ENCODE measurements at places on chromosomes 13 and 19.

DNA sequence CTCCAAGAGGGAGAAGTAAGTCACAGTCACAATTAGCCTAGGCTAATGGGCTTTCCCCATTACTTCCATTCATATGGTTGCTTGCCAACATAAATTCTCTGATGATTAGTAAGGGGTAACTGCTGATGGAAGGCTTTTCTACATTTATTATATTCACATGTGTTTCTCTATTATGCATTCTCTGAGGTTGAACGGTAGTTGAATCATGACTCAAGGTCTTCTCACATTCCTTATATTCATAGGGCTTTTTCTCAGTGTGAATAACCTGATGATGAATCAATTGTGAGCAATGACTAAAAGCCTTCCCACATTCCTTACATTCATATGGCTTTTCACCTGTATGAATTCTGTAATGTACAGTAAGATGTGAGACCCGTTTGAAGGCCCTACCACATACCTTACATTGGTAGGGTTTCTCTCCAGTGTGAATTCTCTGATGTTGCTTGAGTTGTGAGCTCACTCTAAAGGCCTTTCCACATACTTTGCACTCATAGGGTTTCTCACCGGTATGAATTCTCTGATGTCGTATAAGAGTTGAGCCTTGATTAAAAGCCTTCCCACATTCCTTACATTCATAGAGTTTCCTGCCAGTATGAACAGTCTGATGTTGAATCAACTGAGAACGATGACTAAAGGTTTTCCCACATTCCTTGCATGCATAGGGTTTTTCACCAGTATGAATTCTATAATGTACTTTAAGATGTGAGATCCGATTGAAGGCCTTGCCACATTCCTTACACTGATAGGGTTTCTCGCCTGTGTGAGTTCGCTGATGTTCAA lies 9.3 kb downstream of the ZNF582 start:
- DNase-seq, result no peak

DNA sequence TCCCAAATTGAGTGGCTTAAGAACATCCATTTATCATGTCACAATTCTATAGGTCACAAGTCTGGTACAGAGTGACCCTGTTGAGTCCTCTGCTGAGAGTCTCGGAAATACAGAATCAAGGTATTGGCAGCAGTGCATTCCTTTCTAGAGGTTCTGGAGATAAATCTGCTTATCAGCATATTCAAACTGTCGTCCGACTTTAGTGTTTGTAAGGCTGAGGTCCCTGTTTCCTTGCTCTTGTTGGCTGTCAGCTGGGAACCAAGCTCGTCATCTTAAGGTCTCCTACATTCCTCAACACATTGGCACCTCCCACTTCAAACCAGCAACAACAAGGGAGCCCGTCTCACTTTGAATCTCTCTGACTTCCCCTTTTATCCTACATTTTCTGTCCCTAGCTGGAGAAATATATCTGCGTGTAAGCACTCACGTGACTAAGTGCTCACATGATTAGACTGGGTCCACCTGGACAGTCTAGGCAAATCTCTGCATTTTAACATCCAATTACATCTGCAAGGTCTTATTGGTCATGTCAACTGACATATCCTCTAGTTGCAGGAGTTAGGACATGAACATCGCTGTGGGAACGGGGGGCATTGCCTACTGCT lies 886.8 kb downstream of the PCDH9 start:
- DNase-seq, result no peak

- DNase-seq, result no peak
These were observed 7.5 kb downstream of the FBN3 start for GRCh38 chr19:8141726-8142512.

DNA sequence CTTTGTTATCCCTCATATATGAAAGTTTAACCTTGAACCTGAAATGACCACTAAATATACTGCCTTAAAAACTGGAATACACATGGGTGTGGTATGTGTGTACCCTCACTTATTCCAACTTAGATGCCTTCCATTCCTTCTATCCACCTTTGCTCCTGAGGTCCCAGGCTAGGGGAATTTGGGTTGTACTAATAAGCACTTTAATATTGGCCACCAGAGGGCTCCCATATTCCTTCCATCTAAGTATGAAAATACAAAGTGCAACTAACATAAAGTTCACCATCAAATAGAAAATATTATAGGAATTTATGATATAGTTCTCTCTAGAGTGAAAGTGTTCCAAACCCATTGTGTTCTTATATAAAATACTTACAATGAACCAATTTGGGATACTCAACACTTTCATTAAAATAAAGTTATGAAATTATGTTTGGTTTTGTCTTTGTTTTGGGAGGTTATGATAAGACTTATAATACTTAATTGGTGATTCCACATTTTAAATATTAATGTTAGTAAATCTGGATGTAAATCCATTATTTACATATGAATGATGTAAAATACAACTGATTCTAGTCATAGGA lies 62.3 kb downstream of the ITGBL1 start:
- DNase-seq, result peak; percentile 16

GRCh38 chr13:74825152-74825937 lies 656.6 kb downstream of the TBC1D4 start:
- DNase-seq, result peak; percentile 2

DNA sequence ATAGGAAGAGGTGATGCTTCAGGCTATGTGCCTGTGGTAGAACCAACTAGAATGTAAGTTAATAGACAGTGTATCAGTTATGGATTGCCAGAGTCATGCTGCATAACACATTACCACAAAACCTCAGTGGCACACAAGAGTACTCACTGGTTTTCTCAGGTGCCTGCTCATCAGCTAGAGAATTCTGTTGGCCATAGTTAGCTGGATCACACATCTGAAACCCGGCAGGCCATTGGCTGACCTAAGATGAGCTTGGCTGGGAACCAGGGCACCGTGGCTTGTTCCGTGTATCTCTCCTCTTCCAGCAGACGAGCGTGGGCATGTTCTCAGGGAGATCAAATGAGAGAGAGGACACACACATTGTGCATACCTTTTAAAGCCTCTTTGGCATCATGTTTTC lies 76.7 kb downstream of the TEX26 start:
- DNase-seq, result no peak

- DNase-seq, result peak; percentile 30
These were observed at the start of gene CADM4 for GRCh38 chr19:43639519-43640423. Gene CADM4, minus strand, starts transcription at chr19:43639850. Its CDS starts 60 bp downstream, at chr19:43639790.

- no peak for DNase-seq
These were observed 18.9 kb downstream of the PEG3 start for GRCh38 chr19:56821675-56822074.

DNA sequence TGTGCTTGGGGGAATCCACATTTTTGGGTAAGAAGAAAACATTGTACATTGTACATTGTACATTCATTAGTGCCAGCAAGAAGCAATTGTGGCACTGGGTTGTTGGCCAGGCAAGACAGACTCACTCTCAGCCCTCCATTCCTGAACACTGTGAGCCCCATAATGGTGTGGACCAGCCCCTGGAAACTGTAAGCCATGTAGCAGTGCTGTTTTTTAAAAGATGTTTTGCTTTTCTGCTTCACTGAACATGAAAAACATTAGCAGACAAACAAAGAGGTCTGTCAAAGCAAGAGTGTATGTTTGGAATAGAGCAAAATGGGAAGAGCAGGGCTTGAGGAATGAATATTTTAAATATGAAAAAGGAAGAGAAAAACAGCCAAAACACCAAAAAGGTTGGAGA lies 39.1 kb upstream of the IL17D start:
- DNase-seq, result peak; percentile 19

Data from retina (tissue), 1 donor.